ENCODE measurements at places on chromosomes 12 and 14.

DNA sequence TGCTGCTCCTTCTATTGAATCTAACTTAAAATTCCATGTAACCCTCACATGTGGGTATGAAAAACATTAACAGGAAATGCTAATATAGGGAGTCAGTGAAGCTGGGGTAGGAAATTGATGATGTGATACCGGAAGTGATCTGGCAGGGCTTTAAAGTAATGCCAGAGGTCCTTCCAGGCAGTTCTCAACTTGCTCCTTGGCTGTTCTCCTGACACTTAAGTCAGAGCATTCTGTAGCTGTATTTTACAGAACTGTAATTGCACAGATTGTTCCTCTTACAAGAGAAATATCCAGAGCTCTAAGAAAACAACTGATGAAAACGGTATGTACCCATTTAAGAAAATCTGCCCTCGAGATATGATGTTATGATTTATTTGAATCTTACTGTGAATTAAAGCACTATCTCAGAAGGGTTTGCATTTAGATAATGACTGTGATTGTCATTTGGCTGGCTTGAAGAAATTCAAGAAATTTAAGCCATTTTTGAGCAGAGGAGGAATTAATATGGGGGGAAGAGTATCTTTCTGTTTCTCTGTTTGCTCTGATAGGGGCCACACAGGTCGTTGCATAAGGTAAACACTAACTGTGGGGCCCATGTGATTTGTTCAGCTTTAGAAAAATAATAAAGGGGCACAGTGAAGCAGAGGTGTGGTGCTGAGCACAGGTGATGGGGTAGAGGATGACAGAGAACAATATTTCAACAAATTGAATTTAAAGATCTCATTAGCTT lies 88.4 kb downstream of the BBS10 start:
- DNase-seq, result no peak

GRCh38 chr12:43776498-43776897 lies 17.7 kb downstream of the IRAK4 start:
- DNase-seq, result no peak

GRCh38 chr12:31633464-31633863 lies 26.0 kb upstream of the ETFBKMT start:
- DNase-seq, result no peak

DNA sequence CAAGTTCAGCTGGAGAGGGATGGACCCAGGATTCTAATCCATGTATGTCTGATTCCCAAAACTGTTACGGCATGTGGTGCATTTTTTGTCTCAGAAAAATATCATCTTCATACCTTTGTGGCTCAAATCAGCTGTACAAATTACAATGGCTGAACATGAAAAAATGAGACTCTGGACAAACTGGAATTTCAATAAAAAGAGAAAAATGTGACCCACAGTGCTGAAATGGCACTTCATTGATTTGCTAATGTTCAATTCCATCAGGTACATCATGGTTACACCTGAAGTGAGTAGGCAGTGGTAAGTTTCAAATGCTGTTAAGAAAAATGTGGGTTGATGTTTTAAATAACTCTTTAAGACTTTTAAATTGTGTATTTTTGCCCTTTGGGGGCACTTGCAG lies 165.6 kb upstream of the CAND1 start:
- no peak for DNase-seq

DNA sequence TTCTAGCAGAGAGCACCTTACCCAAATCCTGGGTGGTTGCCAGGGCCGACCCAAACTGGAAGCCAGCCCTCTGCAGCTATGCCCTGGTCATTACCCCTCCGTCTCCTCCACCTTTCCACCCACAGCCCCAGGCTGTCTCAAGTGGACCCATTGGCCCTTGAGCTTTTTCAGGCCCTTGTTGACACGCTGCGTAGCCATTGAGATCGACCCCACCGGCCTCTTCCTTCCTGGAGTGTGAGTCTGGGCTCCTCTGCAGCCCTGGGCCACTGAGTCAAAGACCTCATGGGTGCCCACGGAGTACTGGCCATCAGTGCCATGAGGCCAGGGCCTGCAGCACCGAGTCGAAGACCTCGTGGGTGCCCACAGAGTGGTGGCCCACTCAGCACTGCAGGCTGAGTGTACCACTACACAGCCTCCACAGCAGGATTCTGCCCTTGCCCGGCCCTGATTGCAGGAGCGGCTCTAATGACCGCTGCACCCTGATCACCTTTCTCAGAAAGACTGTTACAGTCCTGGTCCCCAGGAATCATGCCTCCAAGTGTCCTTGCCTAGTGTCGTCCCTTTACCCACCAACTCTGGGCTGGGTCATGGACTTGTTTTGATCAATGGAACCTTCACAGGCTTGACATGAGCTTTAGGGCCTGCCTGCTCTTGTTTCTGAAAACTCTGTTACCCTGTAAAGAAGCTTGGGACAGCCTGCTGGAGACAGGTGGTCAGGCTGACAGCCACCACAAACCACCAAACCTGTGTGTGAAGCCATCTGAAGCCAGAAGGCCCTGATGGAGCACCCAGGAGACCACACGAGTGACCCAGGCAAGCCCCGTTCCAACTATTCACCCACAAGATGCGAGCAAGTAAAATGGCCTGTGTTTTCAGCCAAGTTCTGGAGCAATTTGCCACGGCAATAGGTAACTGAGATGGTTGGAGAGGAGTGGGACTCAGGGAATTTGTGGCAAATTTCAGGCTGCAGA lies 39.6 kb upstream of the TRAF3 start:
- no peak for DNase-seq

DNA sequence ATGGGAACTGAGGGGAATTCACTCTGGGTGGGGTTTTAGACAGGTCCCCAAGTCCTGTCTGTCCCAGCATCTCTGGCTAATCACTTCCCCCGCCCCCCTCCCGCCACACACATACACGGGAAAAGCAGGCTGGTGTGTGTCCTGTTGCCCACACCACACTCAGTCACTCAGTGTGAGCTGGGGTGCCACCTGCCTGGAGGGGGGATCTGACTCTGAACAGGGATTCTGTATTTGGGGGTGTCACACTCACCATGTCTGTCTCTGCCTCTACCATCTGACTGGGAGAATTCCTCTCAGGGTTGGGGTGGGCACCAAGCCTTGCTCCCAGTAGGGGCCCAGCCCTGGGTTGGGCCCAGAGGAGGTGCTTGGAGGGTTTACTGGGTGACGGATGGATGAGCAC lies 31.1 kb downstream of the SH2B3 start:
- no peak for DNase-seq

- DNase-seq, result no peak
Observed at GRCh38 chr12:90969346-90969745, 14.4 kb upstream of the CCER1 start.

GRCh38 chr14:62071039-62071438 lies 308.8 kb downstream of the SNAPC1 start:
- DNase-seq, result no peak

- DNase-seq, result no peak
Observed at GRCh38 chr12:118102070-118102469, 1.7 kb downstream of the VSIG10 start.

Data from activated naive CD8-positive, alpha-beta T cell treated with anti-CD3 and anti-CD28 coated beads, Interleukin-2, amount 50 U/mL, for 24 hours (primary cell).